ENCODE measurements at places on chromosomes 16 and 17.
A peak's percentile ranks its signal among the peaks of the same experiment; 100 is the strongest.

- DNase-seq, result no peak
These were observed 36.5 kb downstream of the TBCD start for GRCh38 chr17:82788206-82789001.

DNA sequence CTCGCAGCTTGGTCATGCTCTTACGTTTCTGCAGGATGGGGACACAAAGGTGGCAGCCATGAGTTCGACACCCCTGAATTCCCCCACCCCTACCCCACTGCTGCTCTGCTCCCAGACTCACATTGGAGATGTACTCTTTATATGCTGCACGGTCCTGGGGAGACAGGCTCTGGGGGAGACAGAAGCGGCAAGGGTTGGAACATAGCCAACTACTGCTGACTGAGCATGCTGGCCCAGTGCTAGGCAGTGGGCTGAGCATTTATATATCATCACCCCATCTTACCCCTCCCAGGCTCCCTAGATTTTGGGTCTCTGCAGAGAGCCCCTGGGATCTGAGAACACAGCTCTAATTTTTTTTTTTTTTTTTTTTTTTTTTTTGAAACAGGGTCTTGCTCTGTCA lies 8.1 kb upstream of the ATXN7L3 start:
- DNase-seq, result no peak

DNA sequence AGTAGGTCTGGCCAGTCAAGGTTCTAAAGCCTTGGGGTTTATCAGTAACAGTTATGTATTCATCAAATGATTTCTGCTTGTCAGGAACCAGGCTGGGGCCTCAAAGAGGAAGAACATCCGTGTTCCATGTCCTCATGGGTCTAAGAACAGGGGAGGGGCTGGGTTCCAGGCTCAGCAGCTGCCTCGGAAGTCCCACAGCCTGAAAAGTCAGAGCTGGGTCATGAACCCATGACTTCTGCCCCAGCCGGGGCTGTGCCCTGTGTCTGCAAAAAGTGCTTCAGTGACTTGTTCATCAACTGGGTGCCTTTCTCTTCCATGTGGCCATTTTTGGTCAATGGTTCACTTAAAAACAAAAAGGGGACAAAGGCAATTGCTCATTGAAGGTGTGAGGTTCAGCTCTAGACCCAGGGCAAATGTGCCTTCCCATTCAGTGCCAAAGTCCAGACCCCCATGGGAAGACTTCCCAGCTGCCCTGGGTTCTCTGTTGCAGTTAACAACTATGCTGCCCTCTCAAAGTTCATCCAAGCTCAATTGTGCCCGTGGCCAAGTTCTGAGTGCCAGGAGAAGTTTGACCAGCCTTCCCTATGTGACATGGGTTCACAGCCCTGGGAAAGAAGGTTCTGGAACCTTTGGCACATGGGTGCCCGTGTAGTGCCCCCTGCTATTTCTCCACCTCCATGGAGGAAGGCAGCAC lies 18.5 kb downstream of the TBKBP1 start:
- DNase-seq, result no peak

DNA sequence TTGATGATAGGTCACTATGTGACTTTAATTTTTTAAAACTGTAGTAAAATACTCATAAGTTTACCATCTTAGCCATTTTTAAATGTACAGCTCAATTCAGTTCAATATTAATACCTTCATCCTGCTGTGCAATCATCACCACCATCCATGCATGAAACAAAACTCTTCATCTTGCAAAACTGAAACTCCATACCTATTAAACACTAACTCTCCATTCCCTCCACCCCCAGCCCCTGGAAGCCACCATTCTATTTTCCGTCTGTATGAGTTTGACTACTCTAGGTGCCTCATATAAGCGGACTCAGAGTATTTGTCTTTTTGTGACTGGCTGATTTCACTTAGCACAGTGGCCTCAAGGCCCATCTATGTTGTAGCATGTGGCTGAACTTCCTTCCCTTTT lies 9.4 kb upstream of the CNEP1R1 start:
- no peak for DNase-seq

DNA sequence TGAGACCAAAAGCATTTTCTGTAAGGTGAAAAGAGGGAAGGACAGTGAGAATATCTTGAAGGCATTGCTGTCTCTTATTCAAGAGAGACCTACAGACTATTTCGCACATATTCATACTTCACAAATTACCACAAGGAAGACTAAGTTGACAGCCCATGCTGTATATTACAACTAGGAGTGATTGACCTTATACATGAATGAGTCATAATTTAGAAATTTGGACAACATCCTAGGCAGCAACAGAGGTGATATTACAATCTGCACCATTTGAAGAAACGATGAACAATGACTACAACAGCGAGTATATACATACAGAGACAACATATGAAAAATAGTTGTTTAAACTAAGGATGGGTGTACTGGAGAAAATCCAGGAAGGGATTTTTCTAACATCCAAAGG lies 971.7 kb downstream of the CDH11 start:
- no peak for DNase-seq

- peak; percentile 67 for DNase-seq
These were observed 15.8 kb upstream of the AKTIP start for GRCh38 chr16:53518550-53519416.

DNA sequence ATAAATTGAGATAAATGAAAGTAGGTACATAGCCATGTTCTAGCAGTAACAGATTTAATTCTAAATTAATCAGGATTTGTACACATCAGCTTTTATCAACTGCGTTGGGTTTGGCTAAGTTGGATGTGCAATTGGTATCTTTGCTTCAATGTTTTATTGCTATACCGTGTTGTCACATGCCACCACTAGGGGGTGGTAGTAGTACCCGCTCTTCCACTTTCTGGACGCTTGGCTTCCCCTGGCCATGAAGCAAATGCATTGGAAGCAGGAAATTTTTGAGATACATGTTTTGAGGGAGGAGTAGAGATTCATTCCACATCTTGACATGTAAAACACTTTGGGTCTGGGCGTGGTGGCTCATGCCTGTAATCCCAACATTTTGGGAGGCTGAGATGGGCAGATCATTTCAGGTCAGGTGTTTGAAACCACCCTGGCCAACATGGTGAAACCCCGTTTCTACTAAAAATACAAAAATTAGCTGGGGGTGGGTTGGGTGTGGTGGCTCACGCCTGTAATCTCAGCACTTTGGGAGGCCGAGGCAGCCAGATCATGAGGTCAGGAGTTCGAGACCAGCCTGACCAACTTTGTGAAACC lies 58.6 kb downstream of the EMP2 start:
- DNase-seq, result no peak

DNA sequence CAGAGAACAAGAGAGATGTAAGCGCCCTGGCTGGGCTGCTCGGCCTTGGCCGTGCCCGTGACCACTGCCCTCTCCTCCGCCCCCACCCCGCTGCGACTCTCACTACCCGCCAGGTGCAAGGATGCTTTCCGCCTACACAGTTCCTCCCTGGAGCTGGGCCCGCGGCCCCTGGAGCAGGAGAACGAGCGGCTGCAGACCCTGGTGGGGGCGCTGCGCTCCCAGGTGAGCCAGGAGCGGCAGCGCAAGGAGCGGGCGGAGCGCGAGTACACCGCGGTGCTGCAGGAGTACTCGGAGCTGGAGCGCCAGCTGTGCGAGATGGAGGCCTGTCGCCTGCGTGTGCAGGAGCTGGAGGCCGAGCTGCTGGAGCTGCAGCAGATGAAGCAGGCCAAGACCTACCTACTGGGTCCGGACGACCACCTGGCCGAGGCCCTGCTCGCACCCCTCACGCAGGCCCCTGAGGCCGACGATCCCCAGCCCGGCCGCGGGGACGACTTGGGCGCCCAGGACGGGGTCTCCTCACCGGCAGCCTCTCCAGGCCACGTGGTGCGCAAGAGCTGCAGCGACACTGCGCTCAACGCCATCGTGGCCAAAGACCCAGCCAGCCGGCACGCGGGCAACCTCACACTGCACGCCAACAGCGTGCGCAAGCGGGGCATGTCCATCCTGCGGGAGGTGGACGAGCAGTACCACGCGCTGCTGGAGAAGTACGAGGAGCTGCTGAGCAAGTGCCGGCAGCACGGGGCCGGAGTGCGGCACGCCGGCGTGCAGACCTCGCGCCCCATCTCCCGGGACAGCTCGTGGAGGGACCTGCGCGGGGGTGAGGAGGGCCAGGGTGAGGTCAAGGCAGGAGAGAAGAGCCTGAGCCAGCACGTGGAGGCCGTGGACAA lies 9.2 kb upstream of the MRPL58 start:
- no peak for DNase-seq

DNA sequence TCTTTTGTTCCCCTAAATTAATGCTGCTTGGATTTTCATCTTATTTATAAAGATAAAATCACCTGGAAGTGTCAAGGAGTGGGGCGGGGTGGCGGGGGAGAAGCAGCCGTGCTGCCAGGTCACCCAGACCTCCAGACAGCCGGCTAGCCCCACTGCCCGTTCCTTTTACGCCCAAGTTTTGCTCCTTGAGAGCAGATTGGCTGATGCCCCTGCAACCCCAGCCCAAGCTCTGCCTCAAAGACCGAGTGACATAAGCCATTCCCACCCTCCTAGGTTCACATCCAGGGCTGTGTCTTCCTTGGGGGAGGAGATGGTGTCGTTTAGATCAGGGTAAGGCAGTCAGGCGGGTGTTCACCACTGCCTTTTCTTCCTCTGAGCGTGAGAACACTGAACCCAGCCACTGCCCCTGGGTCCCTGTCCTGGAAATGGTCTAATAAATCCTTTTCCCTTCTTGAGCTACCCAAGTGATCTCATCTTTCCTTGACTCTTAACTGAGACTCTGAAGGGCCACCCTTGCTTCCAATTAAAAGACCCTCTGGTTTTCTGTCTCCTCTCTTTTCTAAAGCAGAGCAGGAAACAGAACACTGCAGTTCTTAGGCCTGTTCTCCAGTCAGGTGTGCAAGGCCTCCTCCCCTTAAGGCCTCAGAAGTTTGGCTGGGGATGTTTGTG lies 5.7 kb downstream of the PDF start:
- no peak for DNase-seq

DNA sequence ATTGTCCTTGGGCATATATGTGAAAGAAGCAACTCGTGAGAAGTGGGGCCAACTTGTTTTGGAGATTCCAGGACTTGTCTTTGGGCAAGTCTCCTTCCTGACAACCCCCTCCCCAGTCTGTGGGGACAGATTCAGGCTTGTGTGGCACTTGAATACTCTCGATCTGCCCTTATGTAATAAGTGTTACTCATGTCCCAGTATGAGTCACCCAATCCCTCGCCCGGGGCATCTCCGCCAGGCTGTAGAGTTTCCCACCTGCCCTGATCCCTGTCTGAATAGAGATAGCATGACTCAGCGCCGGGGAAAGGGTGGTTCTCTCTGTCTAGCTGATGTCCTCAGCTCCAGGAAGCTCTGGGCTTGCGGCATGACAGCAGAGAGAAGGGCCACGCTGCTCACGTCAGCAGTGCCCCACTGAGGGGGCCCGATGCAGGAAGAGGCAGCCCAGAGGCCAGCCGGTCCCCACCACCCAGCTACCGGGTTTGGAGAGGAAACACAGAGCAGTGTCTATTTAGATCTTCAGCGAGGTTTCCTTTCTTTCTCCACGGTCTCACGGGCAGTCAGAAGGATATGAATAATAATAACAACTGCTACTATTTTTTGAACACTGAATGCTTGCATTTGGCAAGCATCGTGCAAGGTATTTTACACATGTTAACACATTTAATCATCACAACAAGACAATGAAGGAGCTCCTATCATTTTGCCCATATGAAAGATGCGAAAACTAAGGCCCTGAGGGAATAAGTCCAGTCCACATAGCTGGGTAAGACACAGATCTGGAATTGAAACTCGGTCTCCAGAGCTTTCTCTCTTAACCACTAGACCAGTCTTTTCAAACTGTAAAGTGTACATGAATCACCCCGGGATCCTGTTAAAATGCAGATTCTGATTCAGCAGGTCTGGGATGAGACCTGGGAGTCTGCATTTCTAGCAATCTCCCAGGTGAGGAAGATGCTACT lies 426.7 kb upstream of the MAF start:
- DNase-seq, result peak; percentile 26

DNA sequence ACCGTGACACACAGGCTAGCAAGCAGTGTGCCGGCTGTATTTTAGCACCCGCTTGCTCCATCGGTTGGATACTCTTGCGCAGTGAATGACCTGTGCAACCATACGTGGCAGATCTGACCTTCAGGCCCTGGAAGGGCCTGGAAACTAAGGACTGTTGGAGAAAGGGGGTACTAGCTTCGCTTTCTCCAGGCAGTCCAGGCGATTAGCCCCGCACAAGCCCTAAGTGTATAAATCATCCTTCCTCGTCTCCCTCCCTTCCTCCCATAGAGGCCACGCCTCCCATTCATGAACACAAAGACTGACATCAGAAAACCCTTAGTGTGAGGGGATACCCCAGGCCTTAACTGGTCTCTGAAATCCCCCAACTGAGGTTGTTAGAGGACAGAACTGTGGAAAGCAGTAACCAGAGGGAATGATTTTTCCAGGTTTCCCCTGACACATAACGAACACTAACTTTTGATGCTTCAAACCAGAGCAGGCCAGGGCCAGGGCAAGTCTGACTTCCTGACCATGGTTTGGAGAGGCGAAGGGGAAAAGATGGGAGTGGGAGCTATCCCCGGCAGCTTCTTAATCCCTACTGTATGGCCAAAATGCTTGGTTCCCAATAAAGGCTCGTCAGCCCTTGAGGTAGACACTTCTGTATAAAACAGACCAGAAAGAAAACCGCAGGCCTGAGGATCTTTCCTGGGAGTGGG lies 1.4 kb upstream of the DYNLL2 start:
- no peak for DNase-seq

DNA sequence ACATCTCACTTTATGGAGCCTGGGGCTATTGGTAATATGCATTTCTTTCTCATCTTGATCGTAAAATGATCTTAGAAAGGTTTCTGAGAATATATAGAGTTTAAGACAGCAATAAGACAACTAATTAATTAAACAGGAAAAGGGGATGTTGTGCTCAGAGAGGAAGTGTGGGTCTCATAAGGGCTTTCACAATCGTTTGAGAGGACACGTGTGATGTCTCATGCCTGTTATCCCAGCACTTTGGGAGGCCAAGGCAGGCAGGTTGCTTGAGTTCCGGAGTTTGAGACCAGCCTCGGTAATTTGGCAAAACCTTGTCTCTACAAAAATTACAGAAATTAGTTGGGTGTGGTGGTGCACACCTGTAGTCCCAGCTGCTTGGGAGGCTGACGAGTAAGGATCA lies 295.6 kb downstream of the WWOX start:
- no peak for DNase-seq

GRCh38 chr17:6488008-6488539 lies 43.8 kb downstream of the PIMREG start:
- DNase-seq, result no peak

DNA sequence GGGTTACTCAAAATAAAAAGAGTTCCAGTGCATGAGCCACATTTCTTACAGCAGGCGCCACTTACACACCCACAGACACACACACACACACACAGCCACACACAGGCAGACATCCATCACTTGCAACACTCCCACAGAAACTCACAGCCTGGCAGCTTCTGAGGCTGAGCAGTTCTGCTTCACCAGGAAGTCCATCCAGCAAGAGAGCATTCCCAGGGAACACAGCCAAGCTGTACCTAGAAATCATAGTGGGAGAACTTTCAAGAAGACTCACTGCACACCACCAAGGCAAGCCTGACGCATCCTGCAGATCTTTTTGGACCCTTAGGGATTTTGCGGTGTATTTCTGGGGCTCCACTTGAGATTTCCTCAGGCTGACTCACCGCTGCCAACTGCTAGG lies 140.9 kb upstream of the WSB1 start:
- DNase-seq, result no peak

- no peak for DNase-seq
These were observed 22.5 kb downstream of the MYH10 start for GRCh38 chr17:8608001-8608400.

Data from ascending aorta (tissue), 2 donors.